ENCODE measurements at places on chromosomes 13 and 19.

GRCh38 chr19:18912933-18913332, 6.3 kb downstream of the COPE start:
- DNase-seq, result no peak

DNA sequence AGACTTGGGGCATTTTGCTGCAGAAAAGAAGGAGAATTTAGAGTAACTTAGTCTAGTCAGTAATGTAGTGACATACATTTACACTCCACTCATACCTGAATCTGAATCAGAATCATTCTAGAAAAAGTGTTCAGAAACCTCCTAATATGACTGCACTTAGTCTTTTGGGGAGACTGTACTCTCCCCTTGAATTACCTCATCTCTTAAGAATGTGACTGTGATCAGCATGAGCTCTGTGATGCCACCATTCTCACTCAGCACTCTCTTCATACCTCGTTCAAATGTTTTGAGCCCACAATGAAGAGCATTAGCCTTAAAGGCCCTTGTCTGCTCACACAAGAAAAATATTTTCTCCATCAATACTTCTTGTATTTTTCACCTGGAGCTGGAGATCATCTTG, 229.4 kb downstream of the FGF14 start:
- DNase-seq, result no peak

DNA sequence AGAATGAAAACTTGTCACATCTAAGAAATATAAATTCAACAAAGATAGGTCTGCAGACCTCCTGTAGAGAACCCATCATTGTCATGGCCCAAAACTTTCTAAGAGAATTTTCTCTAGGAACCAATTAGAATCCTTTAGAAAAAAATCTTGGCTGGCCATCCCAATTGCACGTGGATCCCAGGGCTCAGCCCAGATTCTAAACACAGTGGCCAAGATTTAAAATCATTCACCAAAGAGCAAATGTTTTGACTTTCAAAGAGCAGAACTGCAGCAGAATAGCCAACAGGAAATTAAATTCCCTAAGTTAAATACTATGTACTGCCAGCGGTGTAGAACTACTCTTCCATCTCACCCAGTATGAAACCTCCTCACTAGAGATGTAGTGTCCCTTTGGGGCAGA, 21.3 kb downstream of the IPO5 start:
- no peak for DNase-seq

GRCh38 chr19:34282611-34283519, 28.5 kb downstream of the GARRE1 start:
- no peak for DNase-seq

GRCh38 chr19:35539314-35539713, 6.1 kb downstream of the GAPDHS start:
- no peak for DNase-seq

- DNase-seq, result peak; percentile 67
Measured at GRCh38 chr13:24274452-24275021, 34.8 kb upstream of the C1QTNF9 start.

DNA sequence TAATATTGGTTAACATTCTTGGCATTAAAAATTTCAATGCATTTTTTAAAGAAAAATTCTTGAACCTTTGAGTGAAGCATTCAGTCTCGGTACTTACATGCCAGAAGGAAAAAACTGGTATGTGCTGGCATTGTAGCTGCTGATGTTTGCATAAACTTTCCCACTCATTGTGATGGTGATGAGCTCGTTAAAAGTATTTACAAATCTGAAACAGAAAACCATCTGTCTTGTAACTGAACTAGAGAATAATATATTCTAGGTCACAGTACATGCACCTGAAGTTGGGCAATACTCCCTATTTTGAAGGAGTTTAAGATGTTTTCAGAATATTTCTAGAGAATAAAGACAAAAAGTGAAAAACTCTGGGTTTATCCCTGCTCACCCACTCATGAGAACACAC, 64.1 kb downstream of the SLC15A1 start:
- no peak for DNase-seq

- no peak for DNase-seq
Measured at GRCh38 chr19:56291867-56292266, 19.3 kb downstream of the EDDM13 start.

GRCh38 chr13:23899555-23899954, 2.3 kb upstream of the C1QTNF9B start:
- no peak for DNase-seq

DNA sequence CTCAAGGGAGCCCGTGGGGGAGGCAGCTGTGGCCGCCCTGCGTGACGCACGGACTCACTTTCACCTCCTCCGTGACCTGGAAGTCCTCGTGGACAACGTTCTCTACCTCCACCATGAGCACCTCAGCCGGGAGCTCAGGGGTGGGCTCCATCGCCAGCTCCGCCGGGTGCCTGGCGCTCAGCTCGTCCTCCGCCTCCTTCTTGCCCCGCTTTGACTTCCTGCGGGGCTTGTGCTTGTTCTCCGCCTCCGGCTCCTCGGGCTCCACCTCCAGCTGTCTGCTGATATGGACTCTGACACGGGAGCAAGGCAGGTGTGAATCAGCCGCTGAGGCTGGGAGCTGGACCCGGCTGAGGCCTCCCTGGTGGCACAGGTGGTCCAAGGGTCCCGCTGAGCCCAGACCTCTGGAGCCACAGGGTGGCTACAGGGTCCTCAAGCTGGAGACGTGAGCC, 8.2 kb downstream of the LONP1 start:
- no peak for DNase-seq
